ENCODE measurements at places on chromosomes 3 and 15. TPM values are rescaled to one million over a fixed set of nuclear protein-coding genes. Genes with fewer than 3 reads are reported as not detected.

- no peaks in the 10 kb centered on the region for H3K27me3 ChIP-seq
- H3K4me1 ChIP-seq = peaks cover 6% of the 10 kb centered on the region
- DNase-seq = no peak
- peaks cover 26% of the 10 kb centered on the region for H3K36me3 ChIP-seq
Measured at GRCh38 chr3:122694966-122695365, 14.3 kb downstream of the PARP14 start.

DNA sequence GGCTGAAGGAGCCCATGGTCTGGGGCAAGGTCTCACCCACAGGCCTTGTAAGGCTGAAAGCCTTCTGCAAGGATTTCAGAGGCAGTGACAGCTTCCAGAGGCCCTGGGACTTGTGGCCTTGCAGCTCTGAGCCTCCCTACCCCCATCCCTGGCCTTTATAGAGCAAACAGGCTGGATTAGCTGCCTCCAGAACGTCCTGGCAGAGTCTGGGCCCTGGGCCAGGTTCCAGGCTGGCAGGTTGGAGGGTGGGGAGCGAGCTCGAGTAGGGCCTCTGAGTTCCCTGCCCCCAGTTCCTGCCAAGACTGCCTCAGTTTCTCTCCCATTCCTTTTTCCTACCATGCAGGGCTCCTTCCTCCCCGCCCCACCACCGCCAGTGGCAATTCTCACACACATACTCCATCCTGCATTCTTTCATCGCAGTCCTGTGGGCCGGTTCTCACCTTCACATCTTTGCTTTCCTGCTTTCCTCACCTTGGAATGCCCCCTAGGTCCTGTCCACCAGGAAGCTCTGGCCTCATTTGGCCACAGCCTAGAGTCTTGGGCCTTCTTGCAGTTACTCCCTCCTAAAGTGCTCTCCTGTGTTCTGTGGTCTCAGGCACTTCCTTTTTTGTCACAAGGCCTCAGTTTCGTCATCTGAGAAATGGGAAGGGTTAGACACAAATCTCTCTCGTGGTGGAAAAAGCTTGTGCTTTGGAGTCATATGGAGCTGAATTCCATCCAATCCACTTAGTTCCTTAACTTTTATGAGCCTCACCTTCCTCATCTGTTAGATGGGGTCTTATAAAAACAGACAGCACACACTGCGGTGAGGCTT, 2.7 kb downstream of the LMAN1L start:
- no peaks in the 10 kb centered on the region for H3K27me3 ChIP-seq
- H3K4me3 ChIP-seq = no peak overlapping the region
- no peak overlapping the region for H3K27ac ChIP-seq

GRCh38 chr3:66898155-66898554, 100.0 kb upstream of the KBTBD8 start:
- no peak overlapping the region for H3K27ac ChIP-seq
- H3K4me3 ChIP-seq = no peak overlapping the region
- H3K4me1 ChIP-seq = no peaks in the 10 kb centered on the region
- no peak for DNase-seq
- H3K36me3 ChIP-seq = no peaks in the 10 kb centered on the region

- H3K4me1 ChIP-seq = no peaks in the 10 kb centered on the region
- H3K36me3 ChIP-seq = no peaks in the 10 kb centered on the region
- H3K4me3 ChIP-seq = no peak overlapping the region
- H3K27ac ChIP-seq = no peak overlapping the region
Measured at GRCh38 chr3:38555149-38555840, 59.2 kb downstream of the EXOG start.

- H3K4me3 ChIP-seq = no peak overlapping the region
- H3K27me3 ChIP-seq = no peaks in the 10 kb centered on the region
- peaks cover 7% of the 10 kb centered on the region for H3K4me1 ChIP-seq
Measured at GRCh38 chr15:77347197-77347596, 72.7 kb downstream of the PEAK1 start.

DNA sequence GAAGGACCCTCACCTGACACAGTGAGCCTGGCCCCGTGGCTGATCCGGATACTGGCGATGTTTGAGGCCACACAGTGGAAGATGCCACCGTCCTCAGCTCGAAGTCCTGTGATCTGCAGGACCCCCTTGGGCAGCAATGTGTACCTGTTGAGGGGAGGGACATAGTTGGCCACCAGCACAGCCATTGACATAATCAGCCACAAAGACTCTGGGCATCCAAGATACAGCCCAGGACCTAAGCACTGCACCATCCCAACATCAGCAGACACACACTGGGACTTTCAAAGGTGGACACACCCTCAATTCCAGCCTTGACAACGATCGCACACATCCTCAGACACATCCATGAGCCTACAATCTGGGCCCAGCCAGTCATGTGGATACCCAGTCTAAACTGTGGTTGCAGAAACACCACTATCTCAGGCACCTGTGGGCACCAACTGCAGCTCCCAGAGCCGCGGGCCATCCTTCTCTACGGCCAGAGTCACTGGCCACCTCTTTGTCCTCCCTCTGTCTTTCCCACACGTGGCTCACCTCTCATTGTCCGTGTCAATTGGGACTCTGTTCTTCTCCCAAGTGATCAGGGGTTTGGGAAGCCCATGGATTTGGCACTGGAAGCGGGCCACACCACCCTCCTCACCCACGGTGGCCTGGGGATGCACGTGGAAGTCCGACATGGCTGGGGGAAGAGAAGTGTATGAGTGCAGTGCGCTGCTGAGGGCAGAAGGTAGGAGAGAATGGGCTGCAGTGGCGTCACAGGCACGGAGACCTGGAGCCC, 31.0 kb downstream of the RNU5B-1 start:
- no peaks in the 10 kb centered on the region for H3K4me1 ChIP-seq
- DNase-seq = peak; percentile 73
- H3K4me3 ChIP-seq = no peak overlapping the region
- H3K27ac ChIP-seq = no peak overlapping the region
- H3K36me3 ChIP-seq = no peaks in the 10 kb centered on the region

GRCh38 chr3:50687127-50687751, 12.5 kb downstream of the DOCK3 start:
- no peak for DNase-seq
- no peak overlapping the region for H3K27ac ChIP-seq
- no peak overlapping the region for H3K4me3 ChIP-seq
- H3K27me3 ChIP-seq = peaks cover 30% of the 10 kb centered on the region
- no peaks in the 10 kb centered on the region for H3K36me3 ChIP-seq

DNA sequence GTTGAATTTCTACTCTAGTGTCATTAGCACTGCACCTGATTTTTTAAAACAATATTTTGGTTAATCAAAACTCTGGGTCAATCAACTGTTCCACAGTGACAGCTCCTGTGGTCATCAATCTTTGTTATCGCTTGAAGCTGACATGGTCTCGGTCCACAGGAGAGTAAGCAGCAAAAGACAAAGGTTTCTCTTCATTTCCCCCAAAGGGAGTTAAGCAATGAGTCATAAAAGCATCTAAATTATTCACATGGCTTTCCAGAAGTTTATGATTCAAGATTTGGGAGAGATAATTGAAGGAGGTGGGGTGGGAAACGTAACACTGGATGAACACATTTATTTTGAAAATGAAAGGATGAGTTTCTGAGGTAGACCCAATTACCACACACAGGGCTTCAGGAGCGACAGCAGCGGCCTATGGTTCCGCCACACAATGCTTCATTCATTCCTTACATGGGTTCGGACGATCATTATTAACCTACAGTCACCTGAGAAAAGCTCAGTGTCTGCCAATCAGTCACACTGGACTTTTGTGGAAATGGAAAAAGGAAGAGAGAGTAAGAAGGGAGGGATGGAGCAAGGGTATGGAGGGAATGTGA, 505.1 kb downstream of the FHIT start:
- H3K4me3 ChIP-seq = no peak overlapping the region
- no peaks in the 10 kb centered on the region for H3K36me3 ChIP-seq
- H3K27ac ChIP-seq = no peak overlapping the region
- peaks cover 22% of the 10 kb centered on the region for H3K4me1 ChIP-seq
- no peaks in the 10 kb centered on the region for H3K27me3 ChIP-seq

Gene GABRR3
- total RNA-seq = not detected

Gene TF
- total RNA-seq = 0.88 TPM

Gene UBE2Q2
- total RNA-seq = 66.2 TPM

Gene SLC2A2
- not detected for total RNA-seq

Gene SLC12A1
- not detected for total RNA-seq

Gene NPAP1
- total RNA-seq = not detected

Gene EFCC1
- total RNA-seq = not detected
